CD4-positive, alpha-beta T cell treated with Interleukin-10 for 1 hour (primary cell): ENCODE measurements at places on chromosomes 7 and 10.

DNA sequence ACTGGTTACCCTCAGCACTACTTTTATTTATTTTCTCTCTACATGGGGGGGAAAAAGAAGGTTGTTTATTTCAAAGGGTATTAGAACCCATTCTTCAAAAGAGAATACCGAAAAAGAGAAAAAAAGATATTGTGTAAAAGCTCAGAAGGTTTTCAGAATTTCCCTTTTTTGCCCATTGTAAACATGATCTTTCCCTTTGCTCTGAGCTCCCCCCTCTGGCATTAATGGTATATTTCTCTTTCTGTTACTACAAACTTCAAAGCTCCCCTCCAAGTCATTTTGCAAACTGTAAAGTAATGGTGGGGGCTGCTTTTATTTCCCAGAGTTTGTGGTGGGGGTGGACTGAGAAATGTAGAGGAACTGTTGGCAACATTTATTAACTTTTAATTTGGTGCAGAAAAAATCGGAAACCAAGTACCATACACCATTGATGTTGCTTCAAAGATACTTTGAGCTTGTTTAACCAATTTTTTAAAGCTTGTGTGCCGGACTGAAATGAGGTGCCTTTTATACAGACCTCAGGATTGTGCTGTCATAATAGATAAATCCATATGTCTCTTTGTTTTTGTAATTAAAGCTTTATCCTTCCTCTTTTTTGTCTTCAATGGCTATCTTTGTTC, 181.5 kb downstream of the EXOC4 start:
- peak; percentile 30 for DNase-seq

GRCh38 chr7:1176891-1177373, 16.9 kb upstream of the ZFAND2A start:
- peak; percentile 81 for DNase-seq

DNA sequence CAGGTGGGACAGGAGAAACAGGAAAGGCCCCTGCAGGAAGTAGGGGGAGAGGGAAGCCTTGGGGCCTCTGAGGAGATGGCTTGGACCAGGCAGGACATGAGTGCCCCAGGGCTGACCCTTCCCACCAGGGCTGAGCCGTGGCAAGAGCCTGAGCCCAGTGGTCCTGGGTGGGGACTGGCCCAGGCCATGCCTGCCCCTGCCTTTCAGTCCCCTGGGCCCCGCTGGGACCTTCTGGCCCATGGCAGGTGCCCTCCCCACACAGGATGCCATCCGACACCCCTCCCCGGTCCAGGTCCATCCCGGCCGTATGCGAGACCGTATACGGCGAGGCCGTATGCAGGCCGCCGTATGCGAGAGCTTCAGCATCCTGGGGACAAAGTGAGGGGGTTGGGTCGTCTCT, 2.0 kb downstream of the GRIFIN start:
- DNase-seq = no peak

DNA sequence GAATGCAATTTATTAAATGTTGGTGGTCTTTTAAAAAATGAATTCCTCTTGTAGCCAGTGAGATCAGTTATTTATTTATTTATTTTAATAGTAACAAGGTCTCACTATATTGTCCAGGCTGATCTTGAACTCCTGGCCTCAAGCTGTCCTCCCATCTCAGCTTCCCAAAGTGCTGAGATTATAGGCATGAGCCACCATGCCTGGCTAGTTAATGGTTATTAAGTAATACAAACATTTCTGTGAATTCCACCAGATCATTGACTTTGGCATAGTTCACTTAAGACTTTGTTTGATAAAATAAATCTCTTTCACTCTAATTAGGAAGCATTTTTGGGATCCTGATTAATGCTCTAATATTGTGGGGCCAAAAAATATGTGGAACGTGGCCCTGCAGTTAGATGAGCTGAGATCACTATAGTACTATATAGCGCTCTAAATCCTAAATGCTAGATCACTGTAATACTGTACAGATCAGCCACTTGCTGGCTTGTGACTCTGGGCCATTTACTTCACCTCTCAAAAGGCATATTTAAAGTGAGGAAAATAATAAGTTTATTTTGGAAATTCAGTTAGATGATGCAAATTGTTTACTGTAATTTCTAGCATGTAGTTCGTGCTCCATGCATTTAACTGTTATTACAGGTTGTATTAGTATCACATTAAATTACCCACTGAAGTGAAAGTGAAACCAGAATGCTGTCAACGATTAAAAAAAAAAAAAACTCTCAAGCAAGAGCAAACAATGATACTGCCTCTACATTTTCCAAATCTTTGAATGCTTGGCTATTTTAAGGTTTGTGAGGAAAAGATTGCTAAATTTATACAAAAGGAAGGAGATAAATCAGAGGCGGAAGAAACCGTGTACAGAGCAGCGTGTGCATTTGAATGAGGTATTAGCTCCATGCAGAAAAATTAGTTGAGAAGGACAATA, 15.9 kb upstream of the FAS start:
- DNase-seq = peak; percentile 45

- DNase-seq = no peak
Measured at GRCh38 chr7:6536262-6537260, 14.7 kb downstream of the GRID2IP start.

GRCh38 chr7:13845601-13846000, 143.9 kb downstream of the ETV1 start:
- DNase-seq = no peak

GRCh38 chr7:82122275-82122674, 321.3 kb downstream of the CACNA2D1 start:
- no peak for DNase-seq

- peak; percentile 50 for DNase-seq
Measured at GRCh38 chr7:24965831-24966708, 13.9 kb downstream of the OSBPL3 start.

DNA sequence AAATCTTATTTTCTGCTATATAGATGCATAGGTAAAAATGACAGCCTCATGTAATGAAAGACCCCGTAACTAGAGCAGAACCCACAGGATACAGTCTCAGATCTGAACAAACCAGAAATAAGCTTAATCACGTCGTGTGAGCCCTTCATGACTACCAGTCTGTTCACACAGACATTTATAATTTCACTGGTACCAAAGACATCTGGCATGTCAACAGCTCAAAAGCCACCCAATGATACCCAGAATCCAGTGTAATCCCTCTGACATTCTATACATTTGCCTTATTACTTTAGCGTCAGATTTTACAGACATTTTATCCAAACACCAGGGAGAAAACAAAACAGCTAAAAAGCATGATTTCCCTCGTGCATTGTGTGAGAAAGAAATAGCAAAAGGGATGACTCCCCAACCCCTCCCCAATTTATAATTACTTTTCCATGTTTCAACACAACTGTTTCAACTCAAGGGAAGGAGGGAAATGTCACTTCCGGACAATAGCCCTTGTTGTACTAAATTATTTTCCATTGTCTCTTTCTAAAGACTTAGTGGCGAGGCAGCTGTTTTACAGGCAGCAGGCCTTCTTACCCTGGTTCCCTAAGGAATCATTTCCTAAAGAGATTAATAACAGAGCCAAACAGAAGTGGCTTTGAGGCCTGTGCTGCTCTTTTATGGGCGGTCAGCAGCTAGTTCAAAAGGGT, 33.2 kb downstream of the DOCK4 start:
- no peak for DNase-seq

GRCh38 chr10:10786109-10787090, 231.3 kb upstream of the CELF2 start:
- DNase-seq = no peak

GRCh38 chr7:12434012-12434642, 30.5 kb upstream of the VWDE start:
- DNase-seq = no peak

- DNase-seq = no peak
Measured at GRCh38 chr7:77337456-77337990, 78.6 kb downstream of the GSAP start.

DNA sequence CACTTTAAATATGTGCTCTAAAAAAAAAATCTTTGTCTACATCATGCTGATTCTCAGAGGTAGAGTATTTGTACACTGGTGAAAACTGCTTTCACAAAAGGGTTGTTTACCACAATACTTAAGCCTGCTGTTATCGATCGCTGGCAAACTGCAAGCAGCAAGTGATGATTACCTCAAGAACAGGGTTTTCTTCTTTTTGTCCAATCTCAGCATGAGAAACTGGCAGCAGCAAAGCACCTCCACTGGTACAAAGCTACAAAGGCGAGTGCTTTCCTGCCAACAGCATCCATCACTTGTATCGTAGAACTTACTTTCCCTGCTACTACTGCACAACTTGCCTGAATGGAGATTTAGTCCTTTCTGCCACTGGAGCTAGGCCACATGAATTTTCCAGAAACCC, 276.5 kb downstream of the DGKB start:
- no peak for DNase-seq

GRCh38 chr7:80815733-80816132, 103.1 kb downstream of the SEMA3C start:
- DNase-seq = no peak

DNA sequence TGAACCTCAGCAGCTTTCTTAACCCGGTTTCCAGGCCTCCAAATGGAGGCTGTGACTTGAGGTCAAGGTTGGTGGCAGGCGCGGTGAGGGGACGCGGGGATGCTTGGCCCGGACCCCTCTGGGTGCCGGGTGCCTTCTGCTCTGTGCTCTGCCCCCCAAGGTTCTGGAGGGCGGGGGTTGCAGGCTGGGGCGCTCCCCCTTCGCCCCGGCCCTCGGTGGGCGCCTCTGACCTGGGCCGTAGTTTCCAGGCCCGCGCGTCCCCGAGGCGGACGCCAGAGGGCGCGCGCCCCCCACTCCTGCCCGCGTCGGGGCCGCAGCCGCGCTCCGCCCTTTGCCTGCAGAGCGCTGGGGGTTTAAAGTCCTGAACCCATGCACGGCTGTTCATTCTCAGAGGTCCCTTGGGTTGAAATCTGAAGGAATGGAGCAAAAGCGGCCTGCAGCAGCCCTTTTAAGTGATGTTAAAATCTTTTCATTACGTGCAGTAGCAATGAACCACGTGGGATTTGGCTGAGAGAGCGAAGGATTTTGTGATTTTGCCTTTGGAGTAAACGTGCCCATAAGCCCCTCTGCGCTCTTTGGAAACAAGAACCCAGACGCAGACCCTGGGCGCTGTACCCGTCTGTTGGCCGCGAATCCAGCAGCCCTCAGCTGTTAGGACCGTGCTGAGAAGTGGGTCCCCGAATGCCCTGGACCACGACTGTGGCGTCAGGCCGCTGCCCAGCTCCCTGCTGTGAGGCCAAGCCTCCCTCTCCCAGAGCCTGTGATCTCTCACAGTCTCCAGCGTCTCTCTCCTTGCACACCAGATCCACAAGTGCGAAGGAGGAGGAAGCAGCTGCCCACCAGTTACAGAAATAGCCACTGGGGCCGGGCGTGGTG, 135.0 kb downstream of the ACTR3B start:
- DNase-seq = no peak

DNA sequence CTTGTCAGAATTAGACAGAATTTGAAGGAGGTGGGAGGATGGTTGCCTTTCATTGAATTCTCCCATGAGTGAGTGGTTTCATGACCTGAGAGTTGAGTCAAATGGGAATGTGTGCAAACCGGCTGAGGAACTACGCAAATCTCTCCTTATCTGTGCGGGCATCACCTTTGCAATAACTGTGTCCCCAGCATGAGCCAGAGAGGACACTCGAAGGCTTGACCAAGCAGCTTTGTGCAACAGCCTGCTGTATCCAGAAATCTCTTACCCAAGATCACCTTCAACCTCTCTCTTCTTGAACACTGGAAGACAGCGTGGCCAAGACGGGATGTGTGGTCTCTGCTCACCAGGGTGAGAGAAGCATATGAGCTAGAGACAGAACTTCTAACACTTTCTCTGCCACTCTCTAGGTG, 93.8 kb upstream of the IKZF1 start:
- no peak for DNase-seq

DNA sequence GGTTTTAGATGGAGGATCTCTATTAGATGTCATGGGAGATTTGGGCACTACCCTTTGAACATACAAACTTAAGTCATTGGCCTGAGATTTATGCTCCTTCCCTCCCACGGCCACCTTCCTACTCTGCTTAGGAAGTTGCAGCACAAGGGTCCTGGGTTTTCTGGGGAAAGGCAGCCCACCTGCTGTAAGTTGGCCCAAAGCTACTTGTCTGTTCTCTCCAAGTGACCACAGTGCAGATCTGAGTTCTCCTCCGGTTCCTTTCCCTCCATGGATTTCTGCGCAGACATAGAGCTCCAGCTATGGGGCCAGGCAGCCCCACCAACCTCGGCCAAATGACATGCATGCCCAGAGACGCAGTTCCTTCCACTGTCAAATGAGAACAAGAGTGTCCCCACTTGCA, 12.8 kb upstream of the C10orf53 start:
- DNase-seq = no peak

DNA sequence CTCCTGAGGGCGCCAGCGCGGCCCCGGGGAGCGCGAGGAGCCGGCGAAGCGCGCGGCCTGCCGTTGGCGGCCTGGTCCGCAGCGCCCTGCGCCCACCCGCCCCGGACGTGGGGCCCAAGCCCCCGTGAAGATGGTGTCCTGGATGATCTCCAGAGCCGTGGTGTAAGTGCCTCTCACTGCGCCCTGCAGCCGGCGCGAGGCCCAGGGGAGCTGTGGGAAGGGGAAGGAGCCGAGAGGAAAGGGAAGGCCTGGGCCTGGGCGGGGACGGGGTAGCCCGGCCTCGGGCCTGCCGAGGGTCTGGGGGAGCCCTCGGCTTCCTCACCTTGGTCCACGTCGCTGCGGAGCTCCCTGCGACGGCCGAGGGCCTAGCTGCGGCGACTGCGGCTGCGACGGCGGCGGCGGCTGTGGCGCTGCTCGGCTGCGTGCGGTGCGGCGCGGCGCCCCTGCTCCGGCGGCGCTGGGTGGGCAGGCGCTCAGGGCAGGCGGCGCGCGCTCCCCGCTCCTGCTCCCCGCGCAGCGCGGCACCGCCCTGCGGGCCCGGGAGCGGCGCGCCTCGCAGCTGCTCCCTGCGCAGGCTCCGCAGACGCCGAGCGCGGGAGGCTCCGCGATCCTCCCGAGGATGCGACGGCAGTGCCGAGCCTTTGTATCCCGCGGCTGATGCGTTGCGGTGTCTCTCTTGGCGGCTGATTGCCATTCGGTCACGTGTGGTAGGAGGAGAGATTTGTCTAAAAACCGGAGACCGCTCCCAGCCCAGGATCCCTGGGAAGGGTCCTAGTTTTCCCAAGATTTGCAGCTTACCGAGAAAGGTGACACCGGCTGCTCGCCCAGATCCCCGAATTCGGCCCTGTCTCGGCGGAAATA, 445 bp downstream of the REEP3 start:
- DNase-seq = peak; percentile 54

DNA sequence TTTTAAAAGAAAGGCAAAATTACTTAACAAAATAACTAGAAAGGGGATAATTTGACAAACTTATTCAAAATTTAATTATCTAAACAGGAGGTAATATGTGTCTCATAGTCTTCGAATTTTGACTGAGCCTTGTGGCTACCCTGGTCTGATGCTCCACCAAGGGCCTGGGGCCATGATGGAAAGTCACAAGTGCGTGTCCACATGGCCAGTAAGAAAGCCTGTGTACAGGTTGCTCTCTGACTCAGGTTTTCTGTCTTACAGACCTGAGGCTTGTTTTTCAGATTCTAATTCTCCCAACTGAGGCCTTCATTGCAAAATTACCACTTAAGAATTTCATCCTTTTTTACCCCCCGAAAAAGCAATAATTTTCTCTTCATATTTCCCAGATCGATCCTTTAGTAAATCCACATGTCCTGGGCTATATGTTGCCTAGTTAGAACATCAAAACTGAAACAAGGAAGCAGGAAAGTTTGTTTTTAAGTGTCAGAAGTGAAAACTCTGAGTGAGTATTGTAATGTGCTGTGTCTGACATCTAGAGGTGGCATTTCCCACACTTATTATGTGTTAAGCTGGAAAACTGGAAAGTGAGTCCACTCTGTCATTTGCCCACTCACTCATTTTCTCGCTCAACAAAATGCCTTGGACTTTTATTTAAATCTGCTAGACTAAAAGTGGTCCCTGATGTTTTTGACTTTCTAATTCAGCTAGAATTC, 10.0 kb downstream of the CYP3A43 start:
- no peak for DNase-seq
